Upper lobe of right lung (tissue), 1 donor: ENCODE measurements at places on chromosomes 6 and 20. TPM values are rescaled to one million over a fixed set of nuclear protein-coding genes. Genes with fewer than 3 reads are reported as not detected.

- DNase-seq, result no peak
Observed at GRCh38 chr20:46637020-46637419, 14.2 kb downstream of the SLC13A3 start.

GRCh38 chr20:47252879-47253307 lies 103.6 kb downstream of the ZMYND8 start:
- DNase-seq, result no peak

DNA sequence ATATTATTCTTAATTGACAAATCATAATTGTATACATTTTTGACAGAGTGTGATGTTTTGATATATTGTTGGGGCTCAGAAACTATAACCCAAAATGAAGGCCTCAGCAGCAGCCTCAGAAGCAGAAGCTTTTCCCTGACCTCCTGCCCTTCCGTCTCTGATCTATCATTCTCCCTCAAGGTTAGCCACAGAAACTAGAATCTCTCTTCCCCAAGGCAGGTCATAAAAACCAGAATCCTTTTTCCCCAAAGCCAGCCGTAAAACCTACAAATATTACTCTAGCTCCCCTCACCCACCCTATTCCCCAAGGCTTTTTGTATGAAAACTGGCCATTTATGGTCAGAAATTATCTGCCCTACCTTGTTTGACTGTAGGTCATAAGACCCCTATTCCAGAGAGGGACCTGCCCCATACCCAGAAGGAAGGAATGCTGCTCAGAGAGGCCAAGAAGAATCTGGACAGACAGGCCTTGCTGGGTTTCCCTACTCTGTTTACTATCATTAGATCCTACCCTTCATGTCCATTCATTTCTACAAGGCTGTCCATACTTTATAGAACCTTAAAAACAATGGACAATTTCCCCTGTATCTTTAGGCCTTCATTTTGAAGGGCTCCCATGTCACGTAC lies 14.5 kb downstream of the OR2B2 start:
- no peak for DNase-seq

- no peak for DNase-seq
Observed at GRCh38 chr6:135176058-135176457, 5.0 kb upstream of the MYB start.

GRCh38 chr20:24153101-24154040 lies 164.8 kb upstream of the GGTLC1 start:
- DNase-seq, result no peak

Gene LSM2
- 30.8 TPM for total RNA-seq

Gene ELOVL2
- 0.23 TPM for total RNA-seq

- DNase-seq, result no peak
Observed at GRCh38 chr20:8116067-8116811, 15.8 kb upstream of the PLCB1 start.

Gene HLA-DQA1
- 111 TPM for total RNA-seq

Gene PSORS1C1
- total RNA-seq, result 8.2 TPM

DNA sequence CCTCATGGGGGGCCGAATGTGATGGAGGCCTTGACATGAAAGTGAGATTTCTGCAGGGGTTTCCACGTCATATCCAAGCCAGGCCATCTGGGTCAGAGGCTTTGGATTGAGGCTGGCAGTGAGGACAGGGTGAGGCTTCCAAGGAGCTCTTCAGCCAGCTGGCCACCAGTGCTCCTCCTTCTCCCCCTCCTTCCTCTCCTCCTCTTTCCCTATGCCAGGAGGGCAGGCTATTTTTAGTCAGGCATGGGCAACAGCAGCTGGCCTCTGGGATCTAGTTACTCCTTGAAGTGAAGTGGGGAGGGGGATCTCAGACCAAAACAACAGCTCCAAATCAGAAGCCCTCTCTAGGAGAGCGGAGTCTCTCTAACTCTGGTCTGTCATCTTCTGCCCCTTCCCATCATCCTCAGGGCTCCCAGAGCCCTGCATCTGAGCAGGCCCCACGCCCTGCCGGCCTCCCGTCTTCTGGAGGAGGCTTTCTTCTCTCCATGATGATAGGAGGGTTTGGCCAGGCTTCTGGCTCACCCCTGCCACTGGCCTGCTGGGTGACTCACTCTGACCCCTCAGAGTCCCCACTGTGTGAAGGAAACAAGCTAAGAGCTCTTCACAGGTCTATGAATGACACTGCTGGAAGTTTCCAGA lies 612 bp downstream of the TNNC2 start:
- no peak for DNase-seq

Gene RAET1G
- total RNA-seq, result 1.2 TPM

DNA sequence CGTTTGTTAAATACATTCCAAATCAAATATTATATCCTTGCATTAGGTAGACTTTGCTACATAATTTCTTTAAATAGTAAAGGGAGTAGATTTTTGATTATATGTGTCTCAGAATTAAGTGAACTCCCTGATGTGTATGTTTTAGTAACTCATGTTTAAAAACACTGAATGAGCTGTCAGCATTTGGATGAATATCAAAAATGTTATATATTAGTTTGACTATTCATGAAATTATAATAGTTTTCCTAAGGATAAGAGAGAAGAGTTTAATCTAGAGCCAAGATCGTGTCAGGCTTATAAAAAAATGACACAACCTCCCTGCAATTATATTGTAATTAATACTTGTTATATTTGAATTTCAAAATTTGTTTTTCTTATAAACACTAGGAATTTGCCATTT lies 195.2 kb downstream of the COL19A1 start:
- DNase-seq, result no peak

Gene KIAA0408
- total RNA-seq, result 55.0 TPM

GRCh38 chr20:6017467-6017866 lies 36.4 kb downstream of the LRRN4 start:
- DNase-seq, result no peak

Gene COL19A1
- total RNA-seq, result not detected

- DNase-seq, result no peak
Observed at GRCh38 chr6:98530732-98531131, 303.6 kb upstream of the POU3F2 start.

DNA sequence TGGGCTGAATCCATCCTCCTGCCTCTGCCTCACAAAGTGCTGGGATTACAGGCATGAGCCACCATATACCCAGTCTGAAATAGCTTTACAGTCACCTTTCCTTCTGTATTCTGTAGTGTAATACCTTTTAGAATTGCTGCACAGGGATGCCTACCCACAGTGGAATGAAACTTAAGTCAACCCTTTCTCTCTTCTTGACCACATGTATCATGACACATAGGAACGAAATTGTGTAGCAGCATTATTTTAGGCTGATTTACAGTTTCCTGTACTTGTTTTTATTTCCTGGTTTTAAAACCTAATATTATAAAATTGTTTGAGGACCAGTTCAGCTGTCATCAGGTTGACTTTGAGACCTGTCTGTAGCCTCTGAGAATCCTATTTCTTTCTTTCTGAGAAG lies 297.8 kb downstream of the ZFAND3 start:
- DNase-seq, result no peak

Gene TSHZ2
- 5.2 TPM for total RNA-seq

- no peak for DNase-seq
Observed at GRCh38 chr20:46264391-46265266, 43.7 kb downstream of the CDH22 start.

Gene ASCC3
- total RNA-seq, result 39.5 TPM

DNA sequence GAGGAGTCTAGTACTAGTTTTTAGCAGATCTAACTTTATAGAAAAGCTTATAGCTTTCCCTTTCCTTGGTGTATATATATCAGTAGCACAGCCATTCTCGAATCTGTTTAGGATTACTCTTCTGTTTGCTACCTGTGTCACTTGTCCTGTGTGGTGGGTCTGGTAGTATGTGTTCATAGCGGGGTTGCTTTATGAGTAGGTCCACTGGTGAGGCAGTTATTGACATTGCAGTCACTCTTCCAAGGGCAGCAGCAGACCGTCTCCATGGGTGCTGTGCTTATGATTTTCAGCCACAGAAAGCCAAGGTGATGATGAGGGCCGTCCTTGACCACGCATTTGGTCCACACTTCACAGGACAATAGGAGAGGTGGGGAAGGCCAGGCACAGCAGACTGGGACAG lies 171.5 kb downstream of the CDKAL1 start:
- no peak for DNase-seq

DNA sequence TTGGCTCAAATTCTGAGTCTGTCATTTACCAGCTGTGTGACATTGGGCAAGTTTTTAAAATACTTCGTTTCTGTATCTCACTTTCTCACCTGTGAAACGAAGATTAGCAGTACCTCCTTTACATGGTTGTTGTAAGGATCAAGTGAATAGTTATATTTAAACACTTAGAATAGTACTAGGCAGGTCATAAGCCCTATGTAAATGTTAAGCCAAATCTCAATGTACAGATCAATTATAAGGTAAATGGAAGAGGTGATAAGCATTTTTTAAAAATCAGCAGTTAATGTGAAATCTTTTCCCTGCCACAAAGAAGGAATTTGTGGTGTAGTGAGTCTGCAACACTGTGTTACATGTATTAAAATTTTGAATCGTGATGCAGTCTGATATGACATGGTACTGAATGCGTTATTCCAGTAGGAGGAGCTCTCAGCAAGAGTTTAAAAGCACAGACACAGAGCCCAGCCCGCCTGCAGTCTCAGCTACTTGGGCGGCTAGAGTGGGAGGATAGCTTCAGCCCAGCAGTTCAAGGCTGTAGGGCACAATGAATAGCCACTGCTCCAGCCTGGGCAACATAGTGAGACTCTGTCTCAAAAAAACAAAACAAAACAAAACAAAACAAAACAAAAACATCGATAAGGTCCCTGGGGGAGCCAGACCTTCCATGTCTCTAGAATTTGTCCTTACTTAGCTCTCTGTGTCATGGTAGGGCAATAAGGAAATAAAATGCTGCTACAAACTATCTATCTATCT lies 46.0 kb downstream of the GTF2H5 start:
- DNase-seq, result peak; percentile 82

DNA sequence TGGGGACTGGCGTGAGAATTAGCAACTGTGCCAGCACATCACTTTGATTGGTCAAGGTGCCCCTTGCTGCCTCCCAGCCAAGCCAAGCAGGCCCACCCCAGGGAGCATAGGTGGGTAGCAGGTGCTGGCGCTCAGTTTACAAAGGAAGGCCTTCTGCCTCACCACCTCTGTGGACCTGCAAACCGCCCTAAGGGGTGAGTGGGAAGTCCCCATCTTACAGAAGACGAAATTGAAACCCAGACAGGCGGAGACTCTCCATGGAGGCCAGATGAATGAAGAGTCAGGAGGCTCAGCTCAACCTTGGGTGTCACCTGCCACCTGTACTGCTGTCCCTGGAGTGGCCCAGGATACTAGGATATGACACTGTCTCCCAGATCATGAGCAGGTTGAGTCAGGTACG lies 21.5 kb upstream of the MAS1L start:
- no peak for DNase-seq

Gene MUC21
- 1.1 TPM for total RNA-seq

Gene PIGU
- total RNA-seq, result 13.2 TPM

Gene TRDN
- total RNA-seq, result not detected

Gene CDSN
- not detected for total RNA-seq

DNA sequence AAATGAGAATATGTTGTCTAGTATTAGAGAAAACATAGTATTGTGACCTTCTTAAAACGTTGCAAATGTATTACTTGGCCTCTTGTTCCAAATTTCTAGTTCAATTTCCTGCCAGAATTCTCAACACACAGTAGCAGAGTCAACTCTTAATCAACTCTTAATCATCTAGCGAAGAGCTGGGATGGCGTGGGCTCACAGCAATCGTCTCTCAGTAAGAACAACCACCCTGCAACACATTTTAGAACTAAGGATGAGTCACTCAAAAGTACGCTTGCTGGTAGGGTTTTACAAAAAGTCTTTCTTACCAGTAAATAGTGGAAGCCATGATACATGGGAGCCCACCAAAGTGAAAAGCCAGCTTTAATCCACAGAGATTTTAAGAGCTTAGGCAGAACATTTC lies 24.6 kb downstream of the GPR6 start:
- no peak for DNase-seq

DNA sequence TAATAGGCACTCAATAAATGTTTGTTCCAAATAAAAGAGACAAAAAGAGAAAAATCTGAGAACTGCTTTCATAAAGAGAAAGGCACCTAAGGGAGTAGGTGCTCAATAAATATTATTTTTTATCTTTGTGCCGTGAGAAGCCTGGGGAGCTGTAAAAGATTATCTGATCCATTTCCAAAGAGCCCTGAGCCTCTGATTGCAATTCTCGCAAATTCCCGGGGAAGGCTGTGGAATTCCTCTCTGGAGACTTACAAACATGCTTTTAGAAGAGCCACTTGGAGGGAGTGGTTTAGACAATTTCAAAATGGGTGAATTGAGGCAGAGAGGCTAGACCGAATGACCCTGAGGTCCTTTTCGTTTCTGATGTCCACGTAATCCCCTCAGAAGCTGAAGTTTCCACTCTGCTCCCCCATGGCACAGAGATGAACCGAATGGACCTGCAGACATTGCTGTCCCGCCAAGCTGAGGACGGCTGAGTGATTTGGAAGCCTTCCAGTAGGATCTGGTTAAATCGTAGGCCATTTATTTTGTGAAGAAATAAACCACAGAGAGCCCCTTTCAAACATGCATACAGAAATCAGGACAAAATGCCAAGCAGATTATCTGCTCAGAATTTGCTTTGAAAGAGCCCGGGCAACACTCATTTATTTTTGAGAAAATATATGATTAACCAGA lies 77.8 kb downstream of the PKHD1 start:
- no peak for DNase-seq

DNA sequence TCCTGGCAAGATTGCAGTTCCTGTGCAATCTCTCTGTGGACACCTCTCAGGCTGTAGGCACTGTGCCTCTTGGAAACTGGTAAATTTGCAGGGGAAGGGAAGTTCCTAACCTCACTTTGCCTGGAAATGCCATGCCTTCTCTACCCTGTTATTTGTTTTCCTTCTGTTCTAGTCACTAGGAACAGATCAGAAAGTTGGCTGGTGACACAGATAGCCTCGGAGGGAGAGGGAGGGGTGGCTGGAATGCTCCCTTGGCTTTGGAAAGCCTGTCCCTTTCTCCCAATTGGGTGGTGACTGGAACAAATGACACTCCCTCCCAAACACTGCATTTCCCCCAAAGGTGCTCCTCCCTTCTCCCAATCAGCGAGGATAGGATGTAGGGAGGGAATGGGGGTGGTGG lies 131.5 kb upstream of the F13A1 start:
- DNase-seq, result no peak

DNA sequence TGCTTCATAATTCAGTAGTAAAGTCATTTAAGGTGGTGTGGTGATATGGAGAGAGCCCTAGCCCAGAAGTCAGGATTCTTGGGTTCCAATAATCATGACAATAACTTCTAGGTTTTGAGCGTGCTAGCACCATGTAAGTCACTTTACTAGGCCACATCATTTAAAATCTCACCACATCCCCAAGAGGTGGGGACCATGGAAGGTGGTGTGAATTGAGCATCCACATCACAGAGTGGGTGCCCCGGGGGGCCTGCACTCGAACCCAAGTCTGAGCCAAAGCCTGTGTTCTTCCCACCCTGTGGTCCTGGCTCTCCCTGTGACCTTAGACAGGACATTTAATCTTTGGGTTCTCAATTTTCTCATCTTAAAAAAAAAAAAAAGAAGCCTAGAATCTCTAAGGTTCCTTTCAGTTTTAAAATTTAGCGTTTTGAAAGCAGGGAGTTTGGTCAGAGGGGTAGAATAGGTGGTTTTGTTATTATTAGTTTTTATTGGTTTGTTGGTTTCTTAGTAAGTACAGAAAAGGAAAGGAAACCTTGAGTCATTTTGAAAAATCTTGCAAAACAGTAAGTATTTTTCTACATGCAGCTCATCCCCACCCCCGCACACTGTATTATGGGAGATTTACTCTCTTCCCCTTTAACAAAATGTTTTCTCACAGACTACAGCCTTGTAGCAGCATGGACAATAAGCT lies 26.4 kb downstream of the ARMC2 start:
- no peak for DNase-seq
